ENCODE measurements at places on chromosomes 2 and 18. TPM values are rescaled to one million over a fixed set of nuclear protein-coding genes. Genes with fewer than 3 reads are reported as not detected.

DNA sequence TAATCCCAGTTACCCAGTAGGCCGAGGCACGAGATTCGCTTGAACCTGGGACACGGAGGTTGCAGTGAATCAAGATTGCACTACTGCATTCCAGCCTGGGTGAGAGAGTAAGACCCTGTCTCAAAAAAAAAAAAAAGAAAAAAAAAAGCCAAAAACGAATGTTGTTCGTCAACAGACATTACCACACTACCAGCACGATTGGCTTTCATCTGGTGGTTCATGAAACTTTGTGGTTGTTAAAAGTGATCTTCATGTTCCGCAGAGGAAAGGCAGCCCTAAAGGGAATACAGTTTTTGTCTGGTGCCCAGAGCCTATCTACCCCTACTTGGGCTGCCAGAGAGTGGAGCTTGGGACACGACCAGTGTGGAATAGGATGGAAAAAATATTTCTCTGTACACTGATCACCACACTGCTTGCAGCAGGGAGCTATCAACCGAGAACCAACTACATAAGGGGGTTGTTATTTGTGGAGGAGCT, 13.6 kb upstream of the CXCR4 start:
- DNase-seq = no peak

GRCh38 chr2:163800951-163801381, 65.2 kb upstream of the FIGN start:
- DNase-seq = no peak

- no peak for DNase-seq
These were observed 76.3 kb upstream of the FRZB start for GRCh38 chr2:182942756-182943155.

- peak; percentile 42 for DNase-seq
These were observed 17.2 kb upstream of the TMEM200C start for GRCh38 chr18:5912566-5912965.

Gene ARPC2
- polyA plus RNA-seq = 232 TPM

- DNase-seq = peak; percentile 40
These were observed 265.5 kb downstream of the CYRIA start for GRCh38 chr2:16400127-16400623.

Gene RAPGEF4
- polyA plus RNA-seq = 9.1 TPM

GRCh38 chr2:101387151-101387834, at the start of gene CREG2:
Gene CREG2 (minus strand): TSS chr2:101387503. CDS start chr2:101387457, 46 bp downstream.
- peak; percentile 79 for DNase-seq

Gene SOWAHC
- 11.6 TPM for polyA plus RNA-seq

Gene LRATD1
- 14.0 TPM for polyA plus RNA-seq

Gene CMPK2
- polyA plus RNA-seq = 3.6 TPM

GRCh38 chr2:26609839-26610277, 31.3 kb downstream of the CIB4 start:
- no peak for DNase-seq

DNA sequence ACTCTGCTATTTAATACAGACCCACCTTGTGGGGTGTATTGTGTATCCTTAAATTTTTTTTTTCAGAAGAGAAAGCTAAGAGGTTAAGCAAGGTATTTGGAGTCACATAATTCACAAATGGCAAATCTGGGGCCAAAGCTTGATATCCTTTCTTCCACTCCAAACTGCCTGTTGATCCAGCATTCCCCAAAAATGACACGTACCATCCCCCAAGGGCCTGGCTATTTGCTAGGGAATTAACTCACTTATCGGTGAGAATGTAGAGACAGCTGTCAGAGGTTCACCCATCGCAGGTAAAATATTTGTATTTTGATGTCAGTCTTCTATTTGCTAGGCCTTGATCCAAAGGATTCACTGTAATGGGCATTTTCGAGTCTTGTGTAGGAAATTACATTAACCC, 103.6 kb upstream of the FZD7 start:
- no peak for DNase-seq

DNA sequence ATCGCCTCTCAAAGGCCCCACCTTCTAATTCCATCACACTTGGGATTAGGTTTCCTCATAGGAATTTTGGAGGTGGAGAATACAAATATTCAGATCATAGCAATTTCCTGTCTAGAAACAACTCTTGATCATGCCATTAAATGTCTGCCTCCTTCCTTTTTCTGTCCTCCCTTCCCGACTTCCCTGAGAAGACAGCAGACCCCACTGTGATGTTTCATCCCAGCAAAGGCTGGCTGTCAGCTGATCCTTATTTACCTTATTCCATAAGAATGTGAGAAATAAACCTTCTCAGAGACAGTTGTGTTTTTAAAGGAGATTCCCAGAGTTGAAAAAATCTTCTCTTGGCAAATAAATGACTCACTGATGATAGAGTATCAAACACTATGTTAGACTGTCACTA, 133.9 kb downstream of the TDRD15 start:
- DNase-seq = no peak

GRCh38 chr2:160836755-160837154, 323.5 kb upstream of the TANK start:
- no peak for DNase-seq

DNA sequence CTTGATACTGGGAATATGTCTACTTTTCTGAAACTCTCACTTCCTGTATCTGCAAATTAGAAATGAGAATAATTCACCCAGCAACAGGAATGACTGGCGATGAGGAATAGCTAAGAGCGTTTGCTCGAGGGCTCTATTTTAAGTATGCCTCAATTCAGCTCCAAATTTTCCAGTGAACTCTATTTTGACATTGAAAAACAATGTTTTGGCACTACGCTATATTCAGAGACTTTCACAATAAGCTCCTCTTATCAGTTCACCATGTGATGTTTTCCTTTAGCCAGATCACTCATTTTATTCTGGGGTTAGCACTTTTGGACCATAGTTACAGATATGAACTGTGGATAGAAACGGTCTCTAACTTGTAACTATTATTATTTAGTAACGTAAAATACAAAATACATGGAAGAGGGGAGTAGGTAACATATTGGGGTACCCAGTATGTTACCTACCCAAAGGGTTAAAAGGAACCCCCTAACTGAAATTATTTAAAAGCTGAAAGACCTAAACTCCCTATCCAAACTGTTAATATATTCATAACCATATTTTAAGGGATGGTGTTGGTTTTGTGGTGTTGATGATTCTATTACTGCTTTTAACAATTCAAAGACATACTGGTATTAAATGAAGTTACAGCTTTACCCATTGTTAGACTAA, 28.1 kb downstream of the SLC40A1 start:
- no peak for DNase-seq

- peak; percentile 53 for DNase-seq
These were observed 50.6 kb downstream of the TRAF3IP1 start for GRCh38 chr2:238370823-238371372.

DNA sequence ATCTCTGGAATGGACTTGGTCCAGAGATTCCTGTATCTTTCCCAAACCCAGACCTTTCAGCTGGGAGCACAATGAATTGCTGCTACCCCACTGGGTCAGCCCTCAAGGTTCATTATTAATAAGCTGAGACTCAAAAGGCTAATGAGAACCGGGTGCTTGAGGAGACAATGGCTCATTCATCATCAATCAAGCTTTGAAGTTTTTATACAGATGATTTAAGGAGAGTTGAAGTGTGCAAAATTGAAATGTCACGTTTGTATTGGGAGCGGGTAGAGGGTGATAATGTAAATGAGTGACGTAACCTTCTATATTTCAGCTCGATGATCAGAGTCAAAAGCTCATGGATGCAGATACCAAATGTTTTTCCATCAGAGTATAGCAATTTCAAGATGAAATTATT, 744.9 kb downstream of the ERBB4 start:
- DNase-seq = no peak

GRCh38 chr2:67649331-67650261, 252.5 kb downstream of the ETAA1 start:
- no peak for DNase-seq

- DNase-seq = no peak
These were observed 349.5 kb downstream of the TGIF1 start for GRCh38 chr18:3799515-3799914.

- no peak for DNase-seq
These were observed 300.9 kb upstream of the SYT4 start for GRCh38 chr18:43578211-43578610.

Gene ELOA2
- 0.17 TPM for polyA plus RNA-seq

Gene LCT
- 0.07 TPM for polyA plus RNA-seq

GRCh38 chr18:67463829-67464228, 52.7 kb downstream of the DSEL start:
- DNase-seq = no peak

DNA sequence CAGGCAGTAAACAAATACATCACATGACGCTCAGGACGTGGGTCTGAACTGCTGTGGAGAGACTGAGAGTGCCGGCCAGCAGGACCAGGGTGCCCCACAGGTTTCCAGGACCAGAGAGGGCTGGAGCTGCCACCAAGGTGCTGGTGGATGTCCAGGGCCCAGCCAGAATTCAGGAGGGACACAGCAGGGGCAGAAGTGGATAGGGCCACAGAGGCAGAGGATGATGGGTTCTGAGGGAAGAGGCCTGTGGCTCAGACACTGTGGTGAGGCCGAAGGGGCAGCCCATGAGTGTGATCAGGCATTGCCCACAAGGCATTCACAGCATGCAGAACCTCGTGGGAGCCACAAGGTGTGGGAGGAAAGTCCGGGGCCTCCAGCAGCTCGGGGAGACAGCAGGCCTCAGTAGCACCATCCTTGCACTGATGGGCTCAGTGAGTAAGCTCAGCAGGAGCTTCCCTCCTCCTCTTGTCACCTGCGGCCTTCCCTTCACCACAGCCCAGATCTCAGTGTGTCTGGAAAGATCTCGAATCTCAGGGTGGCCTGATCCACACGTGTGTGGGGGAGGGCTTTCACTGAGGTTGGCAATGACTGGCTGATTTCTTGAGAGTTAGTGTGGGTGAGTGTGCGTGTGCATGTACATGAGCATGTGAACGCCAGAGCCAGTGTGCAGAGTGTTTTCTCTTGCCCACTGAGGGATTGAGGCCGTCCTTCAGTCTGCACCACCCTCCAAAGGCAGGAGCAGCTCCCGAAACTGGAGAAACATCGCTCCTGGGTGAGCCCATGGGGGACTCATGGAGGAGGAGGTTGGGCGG, 181.8 kb upstream of the RAB6C start:
- DNase-seq = no peak

DNA sequence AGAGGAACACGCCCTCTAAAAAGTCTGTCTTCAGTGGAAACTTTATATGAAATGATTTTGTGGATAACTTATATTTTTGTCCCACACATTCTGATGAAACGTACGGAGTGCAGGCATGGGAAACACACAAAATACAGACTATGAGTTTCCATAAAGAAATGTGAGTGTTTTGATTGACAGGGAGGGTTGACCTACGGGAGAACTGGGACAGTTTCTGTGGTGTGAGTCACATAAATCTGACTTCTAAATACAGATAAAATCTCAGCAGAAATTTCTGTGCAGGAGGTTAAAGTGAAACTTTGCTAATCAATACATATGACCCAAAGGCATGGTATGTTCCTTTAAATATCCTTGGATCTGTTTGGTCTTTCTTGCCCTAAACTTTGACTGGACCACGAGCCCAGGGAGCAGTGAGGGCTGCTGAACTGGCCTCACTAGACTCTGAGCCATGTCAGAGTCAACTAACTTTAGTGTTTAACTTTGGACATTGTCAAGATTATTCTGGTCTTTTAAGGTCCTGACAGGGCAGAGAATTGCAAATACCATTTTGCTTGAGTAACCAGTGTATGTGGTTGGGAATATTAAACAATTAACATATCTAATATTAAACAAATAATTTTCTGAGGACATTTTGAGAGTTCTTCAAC, 206.9 kb upstream of the LYPD1 start:
- DNase-seq = no peak

Gene PAIP2B
- polyA plus RNA-seq = 10.0 TPM
